ENCODE measurements at places on chromosomes 12 and 14.

DNA sequence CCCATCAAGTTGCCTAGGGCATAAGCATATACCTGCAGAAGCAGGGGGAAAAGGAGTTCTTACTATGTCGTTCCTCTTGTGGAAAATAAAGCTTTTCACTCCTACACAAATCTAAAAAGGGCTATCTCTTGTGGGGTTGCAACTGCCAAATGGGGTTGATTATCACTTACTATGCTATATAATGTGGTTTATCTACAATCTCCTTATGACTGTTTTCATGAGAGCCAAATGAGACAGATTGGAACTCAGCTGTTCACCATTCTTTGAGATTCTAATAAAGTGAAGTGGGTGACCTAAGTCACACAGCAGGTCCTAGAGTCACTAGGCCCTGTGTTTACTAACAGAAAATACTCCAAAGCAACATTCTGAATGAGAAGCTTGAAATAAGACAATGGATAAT lies 47.7 kb downstream of the CIT start:
- no peak for DNase-seq

DNA sequence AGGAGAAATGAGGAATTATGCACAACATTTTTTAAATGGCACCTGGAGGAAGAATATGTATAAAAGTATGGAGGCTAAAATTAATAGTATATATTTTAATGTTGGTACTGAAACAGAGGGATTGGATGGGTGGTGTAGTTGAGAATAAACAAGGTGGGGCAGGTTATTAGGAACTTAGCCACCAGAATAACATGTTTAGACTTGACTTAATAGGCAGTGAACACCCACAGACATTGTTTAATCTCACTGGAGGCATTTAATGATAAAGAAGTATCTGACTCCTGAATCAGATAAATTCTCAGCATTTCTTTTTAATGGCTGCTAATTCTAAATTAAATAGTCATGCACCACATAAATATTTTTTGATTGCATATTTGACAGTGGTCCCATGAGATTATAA lies 139.7 kb downstream of the CNTN1 start:
- DNase-seq = no peak

DNA sequence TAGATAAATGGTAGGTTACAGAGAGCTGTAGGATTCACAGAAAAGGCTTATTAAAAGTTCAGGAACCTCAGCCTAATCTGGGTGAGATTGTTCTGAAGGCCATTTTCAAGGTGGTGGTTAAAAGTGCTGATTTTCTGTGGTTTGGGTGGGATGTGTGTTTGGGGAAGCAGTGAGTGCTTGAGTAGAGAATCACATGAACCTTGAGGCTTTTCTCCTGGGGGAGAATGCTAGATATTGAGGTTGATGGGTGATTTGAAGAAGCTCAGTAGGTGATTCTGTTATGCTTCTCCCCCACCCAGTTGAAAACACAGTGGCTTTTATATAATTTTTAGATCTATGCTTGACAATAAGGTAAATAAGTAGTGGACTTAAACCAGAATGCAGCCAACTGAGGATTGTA lies 420.9 kb downstream of the PCNX1 start:
- DNase-seq = no peak

GRCh38 chr14:61620130-61620946 lies 75.0 kb upstream of the HIF1A start:
- DNase-seq = peak; percentile 91

GRCh38 chr12:57126561-57126960 lies 1.7 kb upstream of the LRP1 start:
- DNase-seq = peak; percentile 4

DNA sequence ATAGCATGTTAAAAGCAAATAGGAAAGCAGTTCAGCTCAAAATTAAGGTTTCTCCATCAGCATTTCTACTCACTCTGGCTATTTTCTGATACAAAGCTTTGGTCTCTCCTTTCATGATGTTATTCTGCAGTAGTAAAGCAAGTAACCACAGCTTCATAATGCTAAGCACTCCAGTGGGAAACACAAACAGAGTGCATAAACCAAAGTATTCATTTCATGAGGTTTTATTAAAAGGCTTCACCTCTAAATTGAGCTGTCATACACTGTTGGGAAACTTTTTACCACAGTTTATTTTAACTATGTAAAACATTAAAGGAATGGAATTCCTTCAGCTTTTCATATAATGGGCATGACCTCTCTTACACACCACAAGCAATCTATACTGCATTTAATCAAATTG lies 157.9 kb upstream of the LMO3 start:
- DNase-seq = no peak

GRCh38 chr12:128140551-128140950 lies 126.4 kb upstream of the TMEM132C start:
- no peak for DNase-seq

- DNase-seq = no peak
Observed at GRCh38 chr12:1656902-1657301, 27.9 kb downstream of the WNT5B start.

DNA sequence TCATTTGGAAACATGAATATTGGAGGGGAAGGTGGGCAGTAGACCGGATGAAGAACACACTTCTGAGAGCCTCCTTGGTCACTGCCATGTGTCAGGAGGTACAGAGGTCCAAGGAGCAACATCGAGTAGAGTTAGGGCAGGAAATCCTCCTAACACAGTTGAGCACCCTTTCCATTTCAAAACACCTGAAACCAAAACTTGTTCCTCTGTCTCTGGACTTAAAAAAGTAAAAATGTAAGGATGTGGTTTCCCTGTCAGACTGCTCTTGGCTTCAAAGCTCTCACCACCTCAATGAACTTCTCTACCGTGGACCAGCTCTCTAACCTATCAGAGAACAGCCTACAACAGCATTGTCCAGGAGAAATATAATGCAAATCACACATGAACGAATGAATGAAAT lies 573.9 kb downstream of the NOVA1 start:
- no peak for DNase-seq

DNA sequence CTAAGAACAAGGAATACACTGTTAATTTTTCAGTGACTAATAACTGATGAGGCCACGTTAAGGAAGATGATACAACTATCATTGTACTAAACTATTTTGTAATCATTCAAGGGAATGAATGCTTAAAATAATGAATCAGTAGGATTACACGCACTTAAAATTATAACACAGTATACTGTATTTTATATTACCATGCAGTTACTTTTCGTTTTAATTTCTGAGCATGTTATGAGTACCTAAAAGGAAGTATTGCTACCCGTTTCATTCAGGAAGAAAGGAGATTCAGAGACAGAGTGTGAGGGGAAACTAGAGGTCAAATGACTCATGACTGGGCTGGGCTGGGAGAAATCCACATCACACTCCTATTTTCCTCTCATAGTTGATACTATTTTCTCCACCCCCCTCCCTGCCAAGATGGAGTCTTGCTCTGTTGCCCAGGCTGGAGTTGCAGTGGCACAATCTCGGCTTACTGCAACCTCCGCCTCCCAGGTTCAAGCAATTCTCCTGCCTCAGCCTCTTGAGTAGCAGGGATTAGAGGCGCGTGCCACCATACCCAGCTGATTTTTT lies 202.0 kb downstream of the PPM1H start:
- DNase-seq = peak; percentile 58

- DNase-seq = no peak
Observed at GRCh38 chr14:97641827-97642226, 844.6 kb downstream of the VRK1 start.

DNA sequence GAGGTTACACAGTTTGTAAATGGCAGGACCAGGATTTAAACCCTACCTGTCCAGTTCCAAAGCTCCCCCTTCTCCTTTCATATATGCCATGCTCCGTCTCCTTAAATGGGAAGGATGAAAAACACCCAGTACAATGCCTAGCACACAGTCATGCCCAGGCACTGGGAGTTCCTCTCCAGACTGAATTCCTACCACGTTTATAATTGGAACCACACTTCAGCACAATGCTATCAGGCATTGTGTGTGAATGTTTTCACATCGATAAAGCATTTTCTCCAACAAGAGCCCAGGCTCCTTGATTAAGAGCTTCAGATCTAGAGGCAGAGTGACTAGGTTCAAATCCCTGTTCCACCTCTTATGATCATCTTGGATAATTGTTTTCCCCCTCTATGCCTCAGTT lies 2.7 kb upstream of the NUAK1 start:
- DNase-seq = no peak

DNA sequence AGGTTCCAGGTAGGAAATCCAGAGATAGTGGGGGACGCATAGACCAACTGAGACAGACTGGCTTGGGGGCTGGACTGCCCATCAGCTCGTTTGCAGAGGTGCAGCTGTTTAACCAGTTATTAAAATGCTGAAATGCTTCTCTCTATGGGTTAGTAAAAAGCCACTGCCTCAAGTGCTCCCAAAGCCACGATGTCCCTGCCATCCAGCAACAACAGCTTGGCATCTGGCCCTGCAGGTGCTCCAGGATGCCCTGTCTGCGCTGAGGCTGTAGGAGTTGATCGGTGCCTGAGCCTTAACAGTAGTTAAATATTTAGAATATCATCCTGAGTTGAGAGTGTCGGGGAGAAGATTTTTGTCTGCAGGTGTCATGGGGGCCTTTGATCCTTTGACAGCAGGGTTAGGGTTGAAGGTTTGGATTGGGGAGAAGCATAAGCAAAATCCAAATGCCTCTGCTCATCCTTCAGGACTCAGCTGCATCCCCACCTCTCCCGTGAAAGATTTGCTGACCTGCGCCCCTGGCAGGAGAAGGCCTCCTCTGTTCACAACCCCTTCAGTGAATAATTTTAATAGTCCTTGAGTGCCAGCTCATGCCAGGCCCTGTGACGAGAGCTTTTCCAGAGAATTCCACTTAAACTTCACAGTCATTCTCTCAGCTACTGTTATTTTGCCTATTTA lies 127.3 kb upstream of the PWP1 start:
- DNase-seq = no peak

- peak; percentile 47 for DNase-seq
Observed at GRCh38 chr12:102024765-102025164, 37.0 kb downstream of the WASHC3 start.

DNA sequence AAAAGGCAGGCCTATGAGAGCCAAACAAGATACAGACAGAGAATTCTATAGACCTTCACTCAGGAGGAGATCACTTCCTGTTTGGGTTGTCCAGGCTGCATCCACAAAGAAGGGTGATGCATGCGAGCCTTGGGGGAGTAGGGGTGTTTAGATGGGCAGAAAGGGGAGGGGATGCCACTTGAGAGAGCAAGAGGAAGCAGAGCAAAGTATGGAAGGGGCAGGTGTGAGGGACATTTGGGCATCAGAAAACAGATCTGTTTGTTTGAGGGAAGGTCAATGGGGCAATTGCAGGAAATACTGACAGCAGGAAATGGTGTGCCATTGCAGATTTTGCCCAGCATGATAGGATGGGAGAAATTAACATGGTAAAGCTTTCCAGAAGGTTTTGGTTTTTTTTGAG lies 146.4 kb upstream of the FOXN3 start:
- DNase-seq = no peak

DNA sequence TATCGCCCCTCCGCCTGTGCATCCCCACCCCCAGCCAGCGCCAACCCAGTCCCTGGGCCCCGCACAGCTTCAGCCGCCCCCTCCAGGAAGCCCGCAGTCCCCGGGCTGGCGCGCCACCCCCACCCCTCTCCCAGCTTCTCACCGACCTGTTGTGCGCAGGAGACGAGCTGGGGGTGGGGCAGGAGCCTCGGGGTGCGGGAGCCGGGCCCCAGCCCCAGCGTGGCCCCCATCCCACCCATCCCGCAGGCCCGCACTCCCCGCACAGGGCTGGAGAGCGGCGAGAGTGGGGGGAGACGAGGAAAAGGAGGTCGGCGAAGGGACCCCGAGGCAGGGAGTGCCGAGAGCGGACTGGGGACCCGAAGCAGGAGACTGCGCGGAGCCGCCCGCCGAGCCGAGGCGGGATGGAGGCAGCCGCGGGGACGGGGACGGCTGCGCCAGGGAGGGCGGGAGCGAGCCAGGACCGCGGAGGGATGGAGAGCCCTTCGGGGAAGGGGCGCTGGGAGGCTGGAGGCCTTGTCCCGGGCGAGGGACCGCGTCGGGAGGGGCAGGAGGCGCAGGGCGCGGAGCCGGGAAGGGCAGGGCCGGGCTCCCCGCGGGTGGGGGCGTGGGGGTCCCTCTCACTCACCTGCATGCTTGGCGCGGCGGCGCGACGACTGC lies 498 bp downstream of the PIANP start:
- peak; percentile 55 for DNase-seq

GRCh38 chr12:85322715-85323114 lies 42.7 kb downstream of the ALX1 start:
- peak; percentile 78 for DNase-seq

DNA sequence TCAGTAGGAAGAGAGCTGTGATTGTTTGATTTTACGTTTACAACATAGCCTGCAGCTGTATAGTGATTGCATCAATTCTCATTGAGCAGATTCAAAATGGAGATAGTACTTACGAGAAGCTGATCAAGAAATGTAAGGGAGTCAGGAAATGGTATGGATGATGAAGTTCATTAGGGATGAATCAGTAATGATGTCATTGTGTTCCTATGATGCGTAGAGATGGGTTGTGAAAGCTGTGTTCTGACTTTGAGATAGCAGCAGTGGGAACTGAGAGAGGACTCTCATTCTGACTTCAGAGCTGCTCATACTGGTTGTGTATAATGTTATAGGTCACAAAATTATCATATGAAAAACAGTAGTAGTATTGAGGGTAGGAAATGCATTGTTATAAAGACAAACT lies 44.0 kb downstream of the TTLL5 start:
- DNase-seq = no peak

GRCh38 chr14:72607386-72608130 lies 286.3 kb downstream of the DPF3 start:
- peak; percentile 64 for DNase-seq

- DNase-seq = no peak
Observed at GRCh38 chr14:63854330-63854729, 1.5 kb downstream of the SYNE2 start.

- no peak for DNase-seq
Observed at GRCh38 chr14:93690146-93690545, 98.1 kb downstream of the PRIMA1 start.

GRCh38 chr14:64870160-64870559 lies 9.5 kb downstream of the SPTB start:
- no peak for DNase-seq

- no peak for DNase-seq
Observed at GRCh38 chr12:68279227-68280054, 26.0 kb upstream of the IL22 start.

GRCh38 chr14:74620497-74620921 lies 8.5 kb upstream of the LTBP2 start:
- DNase-seq = peak; percentile 78

DNA sequence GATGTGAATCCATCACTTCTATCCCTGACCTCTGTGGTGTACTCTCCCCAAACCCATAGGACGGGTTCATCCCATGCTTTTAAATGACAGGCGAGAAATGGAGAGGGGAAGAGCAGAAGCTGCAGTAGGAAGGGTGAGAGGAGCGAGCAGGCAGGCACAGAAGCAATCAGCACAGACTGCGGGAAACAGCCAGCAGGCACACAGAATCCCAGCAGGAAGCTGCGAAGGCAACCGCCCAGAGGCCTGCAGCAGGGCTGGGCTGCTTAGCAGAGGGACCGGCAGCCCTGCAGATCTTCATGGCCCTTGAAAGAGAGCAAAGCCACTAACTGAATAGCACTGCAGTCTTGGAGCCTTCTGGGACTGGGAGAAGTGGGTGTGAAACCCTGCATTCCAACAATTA lies 287.0 kb upstream of the FKBP4 start:
- no peak for DNase-seq

- DNase-seq = no peak
Observed at GRCh38 chr12:130459916-130460315, 122.2 kb downstream of the PIWIL1 start.

GRCh38 chr12:93365616-93366405 lies 11.9 kb upstream of the NUDT4 start:
- no peak for DNase-seq
